ENCODE measurements at places on chromosomes 1 and 21. TPM values are rescaled to one million over a fixed set of nuclear protein-coding genes. Genes with fewer than 3 reads are reported as not detected.

The SLC30A2 gene
- 34.4 TPM for total RNA-seq

The PLA2G5 gene
- 0.47 TPM for total RNA-seq

The SMIM11 gene
- total RNA-seq, result 2.6 TPM

The TRIM58 gene
- 0.50 TPM for total RNA-seq

DNA sequence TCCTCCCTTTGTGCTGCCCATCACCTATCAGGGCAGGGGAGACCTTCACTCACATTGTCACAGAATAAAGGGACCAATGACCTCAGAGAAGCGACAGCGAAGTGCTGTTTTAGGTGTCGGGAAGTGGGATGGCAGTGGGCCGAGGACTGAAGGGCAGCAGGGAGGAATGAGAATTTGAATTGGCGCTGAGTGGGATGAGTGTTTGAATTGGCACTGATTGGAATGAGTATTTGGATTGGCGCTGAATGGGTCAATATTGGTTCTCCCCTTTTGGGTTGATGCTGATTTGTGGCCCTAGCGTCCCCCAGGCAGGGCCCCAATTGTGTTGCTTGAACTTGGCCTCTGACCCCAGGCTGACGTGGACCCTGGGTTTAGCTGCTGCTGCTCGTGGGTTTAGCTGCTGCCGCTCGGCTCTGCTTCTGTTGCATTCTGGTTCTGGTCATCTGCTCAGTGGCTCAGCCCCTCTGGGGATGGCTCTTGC, 12.4 kb upstream of the UMODL1 start:
- no peaks in the 10 kb centered on the region for H3K27me3 ChIP-seq
- H3K4me1 ChIP-seq, result peaks cover 9% of the 10 kb centered on the region
- no peaks in the 10 kb centered on the region for H3K36me3 ChIP-seq
- no peak overlapping the region for H3K4me3 ChIP-seq

DNA sequence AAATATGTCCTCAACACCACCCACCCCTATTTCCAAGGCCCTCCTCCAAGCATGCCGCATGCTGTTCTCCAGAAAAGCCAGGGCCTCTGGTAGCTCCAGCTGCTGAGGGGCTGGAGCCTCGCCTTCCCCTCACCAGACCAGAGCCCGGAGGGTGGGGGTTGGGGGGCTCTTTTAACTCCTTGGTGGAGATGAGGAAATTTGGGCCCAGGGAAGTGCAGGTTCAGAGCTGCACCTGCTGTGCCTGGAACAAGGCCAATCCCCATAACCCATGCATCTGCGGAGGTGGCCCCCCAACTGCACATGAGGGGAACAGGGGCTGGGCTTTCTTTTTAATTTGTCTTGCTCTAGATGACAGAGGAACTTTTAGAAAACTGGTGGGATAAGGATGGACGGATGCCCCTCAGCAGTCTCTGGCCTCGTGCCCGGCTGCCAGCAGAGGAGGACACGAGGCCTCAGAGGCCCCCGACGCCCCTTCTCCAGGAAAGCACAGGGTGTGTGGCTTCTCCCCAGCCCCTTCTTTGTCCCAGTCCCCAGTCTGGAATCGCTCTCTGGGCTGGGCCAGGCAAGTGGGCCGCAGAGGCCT, 550 bp upstream of the SELENON start:
- peak overlapping the region; percentile 81 for H3K27ac ChIP-seq
- H3K27me3 ChIP-seq, result no peaks in the 10 kb centered on the region
- H3K4me1 ChIP-seq, result peaks cover 30% of the 10 kb centered on the region
- DNase-seq, result no peak
- H3K4me3 ChIP-seq, result peak overlapping the region; percentile 35
- no peaks in the 10 kb centered on the region for H3K36me3 ChIP-seq

GRCh38 chr1:111976332-111976731, 13.1 kb downstream of the KCND3 start:
- H3K4me1 ChIP-seq, result no peaks in the 10 kb centered on the region
- DNase-seq, result no peak
- H3K4me3 ChIP-seq, result no peak overlapping the region
- H3K27ac ChIP-seq, result no peak overlapping the region
- H3K27me3 ChIP-seq, result no peaks in the 10 kb centered on the region
- no peaks in the 10 kb centered on the region for H3K36me3 ChIP-seq

GRCh38 chr1:147292012-147292411, 49.5 kb downstream of the CHD1L start:
- H3K27ac ChIP-seq, result no peak overlapping the region
- H3K4me3 ChIP-seq, result no peak overlapping the region
- no peaks in the 10 kb centered on the region for H3K4me1 ChIP-seq
- H3K36me3 ChIP-seq, result peaks cover 39% of the 10 kb centered on the region

DNA sequence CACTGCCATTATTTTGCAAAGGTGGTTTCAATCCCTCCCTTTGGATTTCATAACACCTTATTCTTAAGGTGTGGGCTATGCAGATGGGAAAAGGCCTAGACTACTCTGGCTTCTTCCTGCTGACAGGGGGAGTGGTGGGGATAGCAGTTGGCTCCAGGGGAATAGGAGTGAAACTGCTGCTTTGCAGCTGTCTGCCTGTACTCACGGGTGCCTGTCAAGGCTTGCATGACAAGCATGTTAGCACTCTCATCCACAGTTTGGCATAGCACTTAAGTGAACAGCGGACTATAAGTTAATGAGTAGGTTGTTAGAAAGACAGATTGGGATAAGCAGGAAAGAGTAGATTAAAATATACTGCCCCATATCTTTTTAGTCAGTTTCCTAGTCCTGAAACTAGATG, 287.5 kb upstream of the DAB1 start:
- no peaks in the 10 kb centered on the region for H3K36me3 ChIP-seq
- no peak overlapping the region for H3K27ac ChIP-seq
- H3K4me1 ChIP-seq, result no peaks in the 10 kb centered on the region
